ENCODE measurements at places on chromosomes 1 and 21.

DNA sequence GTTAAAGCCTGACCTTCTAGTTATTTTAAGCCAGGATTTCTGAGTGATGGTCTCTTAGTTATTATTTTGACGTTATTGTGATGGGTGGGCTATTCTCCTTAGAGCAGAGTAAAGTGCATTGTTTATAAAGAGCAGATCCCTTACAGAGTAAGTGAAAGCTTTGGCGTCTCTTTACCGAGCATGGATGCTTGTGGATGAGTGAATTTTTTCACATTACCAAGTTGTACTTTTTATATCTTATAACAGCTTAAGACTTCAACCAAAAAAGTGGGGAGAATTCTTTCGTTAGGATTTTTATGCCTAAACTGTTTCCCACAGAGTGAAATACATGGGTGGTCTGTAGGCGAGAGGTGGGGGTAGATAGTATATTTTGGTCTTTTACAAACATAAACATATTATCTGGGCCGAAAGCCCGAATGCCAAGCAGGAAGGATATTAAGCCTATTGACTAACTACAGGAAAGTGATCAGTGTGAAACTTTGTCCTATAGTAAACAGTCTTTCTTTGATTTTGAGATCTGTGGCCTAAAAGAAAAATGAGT lies 279.1 kb upstream of the C1orf105 start:
- ATAC-seq = no peak

DNA sequence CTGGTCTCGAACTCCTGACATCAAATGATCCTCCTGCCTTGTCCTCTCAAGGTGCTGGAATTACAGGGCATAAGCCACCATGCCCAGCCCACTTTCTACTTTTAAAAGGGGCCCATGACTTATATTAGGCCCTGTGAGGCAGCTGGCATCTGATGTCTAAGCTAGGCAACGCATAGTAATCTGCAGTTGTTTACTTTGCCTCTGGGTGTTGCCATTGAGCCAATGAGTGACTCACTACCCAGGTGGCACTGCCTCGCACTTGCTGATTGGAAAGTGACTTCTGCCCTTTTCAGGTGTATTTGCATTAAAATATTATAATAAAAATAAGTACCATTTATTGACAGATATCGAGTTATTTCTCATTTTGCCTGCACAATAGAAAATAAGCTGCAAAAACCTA lies 84.9 kb downstream of the KIF14 start:
- ATAC-seq = peak; percentile 86

GRCh38 chr1:210857705-210858104 lies 276.2 kb downstream of the KCNH1 start:
- ATAC-seq = no peak

- peak; percentile 52 for ATAC-seq
These were observed 632 bp downstream of the PEX19 start for GRCh38 chr1:160284220-160284781.

GRCh38 chr1:235622936-235623779 lies 26.4 kb downstream of the GNG4 start:
- peak; percentile 78 for ATAC-seq

DNA sequence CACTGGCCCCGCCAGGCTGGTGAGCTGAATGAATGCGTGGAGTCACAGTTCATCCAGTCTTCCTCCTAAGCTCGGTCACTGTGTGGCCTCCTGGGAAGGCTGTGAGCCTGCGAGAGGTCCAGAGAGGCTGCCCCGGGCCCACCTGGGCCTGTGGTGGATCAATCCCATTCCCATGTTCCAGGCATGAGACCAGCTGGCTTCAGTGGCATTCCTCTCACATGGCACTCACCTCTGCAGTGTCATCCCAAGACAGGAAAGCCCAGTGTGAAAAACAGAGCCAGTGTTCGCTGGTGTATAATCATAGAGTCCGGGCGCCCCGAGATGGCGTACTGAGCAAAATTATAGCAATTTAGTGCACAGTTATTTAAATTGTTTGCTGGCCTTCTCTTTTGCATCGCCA lies 37.6 kb upstream of the EPHA8 start:
- ATAC-seq = no peak

DNA sequence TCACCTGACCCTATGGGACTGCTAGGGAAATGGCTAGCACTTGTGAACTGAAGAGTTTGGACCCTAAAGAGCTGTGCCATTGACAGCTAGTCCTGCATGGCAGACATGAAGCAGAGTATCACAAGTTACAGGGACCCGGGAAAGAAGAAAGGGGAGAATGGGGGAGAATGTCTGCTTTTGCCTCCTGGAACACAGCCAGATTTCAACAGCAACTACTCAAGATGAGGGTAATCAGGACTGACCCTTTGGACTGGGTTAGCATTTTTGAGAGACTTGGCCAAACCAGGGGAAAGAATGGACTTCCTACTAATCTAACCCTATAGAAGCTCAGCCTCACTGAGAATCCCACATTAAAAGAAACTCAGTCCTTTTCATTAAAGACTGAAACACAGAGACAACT lies 8.7 kb upstream of the UTP25 start:
- no peak for ATAC-seq

GRCh38 chr1:151715726-151716404 lies 738 bp downstream of the CELF3 start:
- no peak for ATAC-seq

- no peak for ATAC-seq
These were observed 1.1 kb upstream of the SHISAL2A start for GRCh38 chr1:52631759-52632331.

DNA sequence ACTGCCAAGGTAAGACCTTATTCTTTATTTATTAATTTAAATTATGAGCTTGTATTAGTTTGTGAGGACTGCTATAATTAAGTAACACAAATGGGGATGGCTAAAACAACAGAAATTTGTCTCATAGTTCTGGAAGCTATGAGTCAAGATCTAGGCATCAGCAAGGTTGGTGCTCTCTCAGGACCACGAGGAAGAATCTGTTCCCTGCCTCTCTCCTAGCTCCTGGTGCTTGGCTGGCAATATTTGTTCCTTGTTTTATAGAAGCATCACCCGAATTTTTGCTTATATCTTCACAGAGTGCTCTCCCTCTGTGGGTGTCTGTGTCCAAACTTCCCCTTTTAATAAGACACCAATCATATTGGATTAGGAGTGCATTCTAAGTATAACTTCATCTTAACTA lies 41.4 kb upstream of the CCDC190 start:
- ATAC-seq = no peak

- no peak for ATAC-seq
These were observed 88.9 kb downstream of the COL24A1 start for GRCh38 chr1:86067626-86068025.

DNA sequence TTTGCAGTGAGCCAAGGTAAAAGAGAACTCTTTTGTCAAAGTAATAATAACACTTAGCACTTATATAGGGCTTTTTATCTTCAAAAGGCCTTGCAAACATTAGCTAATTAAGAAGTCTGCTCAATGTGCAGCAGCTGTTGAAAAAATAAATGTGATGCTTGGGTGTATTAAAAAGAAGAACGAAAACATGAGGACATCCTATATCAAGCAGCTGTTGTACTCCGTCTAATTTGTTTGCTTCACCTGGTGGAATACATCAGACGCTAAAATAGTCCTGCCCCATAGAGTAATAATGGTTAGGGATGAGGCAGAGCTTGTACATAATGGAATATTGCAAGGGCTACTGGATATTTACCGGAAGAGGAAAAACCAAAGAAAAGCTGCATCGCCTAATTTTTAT lies 299.5 kb downstream of the ST6GALNAC3 start:
- ATAC-seq = no peak

GRCh38 chr1:29531596-29531995 lies 295.3 kb downstream of the PTPRU start:
- no peak for ATAC-seq
